ENCODE measurements at places on chromosomes 2 and 18.

DNA sequence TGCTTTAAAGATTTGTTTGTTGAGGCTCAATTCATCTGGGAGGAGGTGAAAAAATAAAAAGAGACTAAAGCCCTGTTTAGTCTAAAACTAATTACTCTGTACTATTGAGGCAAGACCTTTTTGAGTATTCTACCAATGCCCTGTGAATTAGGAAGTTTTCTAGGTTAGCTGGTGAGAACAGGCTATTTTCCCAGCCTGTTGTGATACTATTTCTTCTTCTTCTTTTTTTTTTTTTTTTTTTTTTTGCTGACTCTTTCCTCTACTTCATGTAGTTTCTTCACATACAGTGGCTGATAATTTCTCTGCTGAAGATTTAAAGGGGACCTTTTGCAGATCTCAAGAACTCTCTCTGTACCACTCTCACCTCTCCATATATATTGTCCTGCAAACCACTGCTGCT, 8.8 kb upstream of the TMEM87B start:
- DNase-seq, result no peak

- DNase-seq, result peak; percentile 56
These were observed 165.9 kb upstream of the ID2 start for GRCh38 chr2:8515864-8516533.

- no peak for DNase-seq
These were observed 6.7 kb upstream of the IL1A start for GRCh38 chr2:112791019-112791418.

- DNase-seq, result no peak
These were observed 15.0 kb upstream of the PGAP1 start for GRCh38 chr2:196941398-196942078.

- DNase-seq, result peak; percentile 69
These were observed 1.5 kb upstream of the AAK1 start for GRCh38 chr2:69645031-69645431.

- DNase-seq, result no peak
These were observed 377.8 kb downstream of the LNPK start for GRCh38 chr2:175624211-175624761.

DNA sequence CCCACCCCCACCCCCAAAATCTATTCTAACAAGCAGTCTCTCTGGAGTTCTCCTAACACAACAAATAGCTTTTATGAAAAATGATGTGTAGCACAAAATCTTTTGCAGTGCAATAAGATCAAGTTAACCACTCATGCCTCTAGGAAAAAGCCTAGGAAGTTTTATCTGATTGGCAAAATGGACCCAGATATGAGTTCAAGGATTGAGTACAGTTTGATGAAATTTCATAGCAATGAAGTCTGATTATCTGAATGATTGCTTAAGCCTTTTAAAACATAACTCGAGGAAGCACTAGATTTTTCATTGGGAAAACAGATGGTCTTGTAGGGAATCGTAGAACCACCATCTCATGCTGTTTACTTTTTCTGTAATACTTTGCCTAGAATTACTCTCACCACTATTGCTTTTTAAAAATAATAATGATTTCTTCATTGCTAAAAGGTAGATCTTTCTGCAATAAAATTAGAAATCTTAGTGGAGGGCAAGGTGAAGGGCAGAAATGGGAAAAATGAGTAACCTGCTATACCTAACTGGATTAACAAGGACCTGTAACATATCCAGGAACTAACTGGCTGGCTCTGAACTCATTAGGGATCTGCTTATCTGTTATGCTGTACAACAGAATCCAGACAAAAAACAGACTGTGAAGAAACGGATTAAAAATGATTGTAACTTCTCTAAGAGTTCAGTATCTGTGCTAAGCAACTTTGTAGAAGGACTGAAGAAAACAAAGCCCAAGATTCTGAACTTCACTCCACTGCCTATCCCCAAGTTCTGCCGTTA, 73.7 kb upstream of the ETAA1 start:
- no peak for DNase-seq

GRCh38 chr2:67702284-67702683, 305.2 kb downstream of the ETAA1 start:
- DNase-seq, result no peak

- DNase-seq, result no peak
These were observed 164.3 kb downstream of the MTCL1 start for GRCh38 chr18:8869696-8870095.

- DNase-seq, result no peak
These were observed 80.3 kb upstream of the HAAO start for GRCh38 chr2:42872721-42873120.

GRCh38 chr2:73718421-73718820, 18.7 kb downstream of the TPRKB start:
- DNase-seq, result no peak

DNA sequence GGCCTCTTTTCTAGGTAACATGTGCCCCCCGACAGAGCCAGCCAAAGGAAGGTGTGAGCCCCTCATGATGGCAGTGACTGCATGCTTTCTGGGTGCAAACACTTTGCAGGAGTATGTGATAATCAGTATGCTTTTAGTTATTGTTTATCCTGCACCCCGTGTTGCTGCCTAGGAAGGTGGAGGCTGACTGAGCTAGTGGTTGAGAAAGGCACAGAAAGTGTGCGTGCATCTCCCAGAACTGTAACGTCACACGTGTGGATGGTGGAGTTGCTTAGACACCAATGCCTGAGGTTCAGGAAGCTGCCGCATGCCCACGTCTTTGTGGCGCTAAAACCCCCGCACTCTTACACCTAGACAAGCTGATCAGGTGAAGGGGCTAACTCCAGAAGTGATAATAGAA, 580 bp downstream of the MC2R start:
- no peak for DNase-seq

- no peak for DNase-seq
These were observed 103.7 kb upstream of the ATP8B1 start for GRCh38 chr18:57906852-57907251.

DNA sequence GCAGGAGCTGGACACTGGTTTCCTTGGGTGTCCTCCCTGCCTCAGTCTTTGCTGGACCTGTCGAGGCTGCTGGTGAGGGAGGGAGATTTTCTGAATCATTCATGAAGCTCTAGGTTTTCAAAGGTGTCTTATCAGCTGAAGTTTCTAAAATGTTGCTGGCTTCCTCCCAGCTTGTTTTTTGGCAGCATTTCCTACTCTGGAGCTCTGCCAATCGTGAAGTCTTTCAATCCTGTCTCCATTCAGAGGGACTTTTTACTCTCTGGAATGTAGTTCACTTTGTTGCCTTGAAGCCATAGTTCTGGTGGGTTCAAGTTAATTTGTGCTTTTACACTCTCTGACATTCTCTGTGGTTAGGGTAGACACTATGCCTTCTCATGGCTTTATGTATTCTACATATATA, 23.9 kb downstream of the SNTG2 start:
- DNase-seq, result no peak

GRCh38 chr2:68124321-68124720, 33.4 kb upstream of the PNO1 start:
- DNase-seq, result no peak

GRCh38 chr2:157185476-157186227, 71.9 kb upstream of the GALNT5 start:
- no peak for DNase-seq

DNA sequence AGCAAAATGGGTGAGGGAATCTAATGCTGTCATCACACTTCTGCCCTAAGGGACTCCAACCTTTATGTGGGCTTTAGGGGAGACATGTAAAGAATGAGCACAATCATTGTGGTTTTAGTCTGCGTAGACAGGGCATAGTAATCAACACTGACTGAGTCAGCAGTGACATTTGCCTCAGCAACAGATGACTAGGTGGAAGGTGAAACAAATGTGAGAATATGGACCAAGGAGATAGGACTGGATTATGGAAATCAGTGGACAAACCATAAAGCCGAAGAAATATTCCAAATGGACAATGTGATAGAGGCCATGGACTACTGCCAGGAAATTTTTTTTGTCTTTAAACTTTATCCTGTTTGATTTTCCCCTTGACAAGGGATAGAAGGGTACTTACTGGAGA, 83.9 kb downstream of the PDK1 start:
- peak; percentile 3 for DNase-seq

- no peak for DNase-seq
These were observed 148.0 kb downstream of the LDLRAD4 start for GRCh38 chr18:13366541-13366940.

DNA sequence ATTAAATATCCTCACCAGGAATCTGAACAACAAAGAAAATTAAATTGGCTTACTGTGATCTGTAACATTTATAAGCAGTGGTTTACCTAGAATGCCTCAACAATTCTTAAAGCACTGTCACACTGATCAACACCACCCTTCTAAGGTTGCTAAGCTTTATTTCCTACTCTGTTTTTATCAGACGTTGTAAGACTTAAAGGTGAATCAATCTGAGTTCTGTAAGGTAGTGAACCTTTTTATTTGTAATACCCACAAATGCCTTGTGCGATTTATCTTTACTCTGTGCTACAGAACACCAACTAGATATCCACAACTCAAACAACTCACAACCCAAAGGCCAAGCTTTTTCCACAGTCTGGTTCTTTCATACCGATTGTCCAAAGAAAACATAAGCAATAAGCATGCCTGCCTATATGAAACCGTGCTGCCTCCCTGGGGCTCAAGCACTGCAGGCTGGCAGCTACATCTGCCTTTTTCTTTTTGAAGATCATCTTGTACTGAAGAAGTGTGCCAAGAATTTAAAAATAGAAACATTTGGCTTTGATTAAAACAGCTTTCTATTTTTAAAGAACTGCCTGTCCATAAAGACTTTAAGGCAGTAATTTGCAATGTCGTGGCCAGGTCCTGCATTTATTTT, 490.7 kb downstream of the NUP35 start:
- DNase-seq, result no peak
